Kidney (tissue), 22 donors: ENCODE measurements at places on chromosomes 4 and X. TPM values are rescaled to one million over a fixed set of nuclear protein-coding genes. Genes with fewer than 3 reads are reported as not detected.

ZNF595 gene
- total RNA-seq, result 18.3 TPM

EXOSC9 gene
- total RNA-seq, result 17.6 TPM

FGFR3 gene
- 25.5 TPM for total RNA-seq

DNA sequence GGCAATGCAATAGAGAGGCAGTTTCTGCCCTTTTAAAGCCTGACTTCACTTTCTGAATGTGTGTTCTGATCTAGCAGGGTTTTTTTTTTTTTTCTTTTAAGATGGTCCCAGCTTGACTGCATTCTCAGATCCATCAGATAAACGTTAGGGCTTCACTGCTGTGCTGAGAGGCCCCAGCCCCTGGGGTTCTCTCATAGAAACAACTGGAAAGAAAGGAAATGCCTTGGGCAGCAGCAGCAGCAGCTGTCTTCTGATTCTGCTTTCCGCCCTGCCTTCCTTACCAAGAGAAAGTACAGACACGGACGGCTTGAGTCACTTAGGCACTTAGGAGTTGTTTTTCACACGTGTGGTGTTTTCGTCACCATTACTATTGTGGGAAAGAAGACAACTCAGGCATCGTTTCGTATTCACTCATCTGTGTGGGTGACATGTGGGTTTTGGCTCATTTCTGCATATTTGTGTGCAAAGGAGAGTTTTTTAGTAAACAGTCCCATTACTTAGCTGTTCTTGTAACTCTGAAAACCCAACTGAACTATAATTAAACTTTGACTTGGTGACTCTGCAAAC lies 172.0 kb downstream of the PTTG2 start:
- DNase-seq, result peak; percentile 82

DNA sequence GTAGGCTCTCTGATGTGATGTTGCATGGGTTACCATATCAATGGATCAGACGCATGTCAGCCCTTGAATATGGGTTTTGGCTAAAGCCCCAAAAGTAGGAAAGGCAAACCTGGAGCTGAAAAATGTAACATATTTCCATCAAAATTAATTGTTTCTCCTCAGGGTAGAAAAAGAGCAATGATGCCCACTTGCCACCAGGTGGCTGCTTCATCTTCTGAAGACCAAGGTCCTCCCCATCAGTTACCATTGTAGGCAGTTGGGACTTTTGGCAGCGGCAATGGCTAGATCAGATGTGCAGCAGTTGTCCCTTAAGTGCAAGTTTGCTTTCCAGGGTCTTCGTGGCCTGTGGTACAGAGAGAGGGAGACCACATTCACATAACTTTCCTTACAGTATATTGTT lies 118.2 kb downstream of the NAF1 start:
- DNase-seq, result peak; percentile 10

- DNase-seq, result no peak
These were observed 42.6 kb downstream of the C4orf51 start for GRCh38 chr4:145722561-145722960.

GRCh38 chr4:8841678-8842268 lies 29.9 kb downstream of the HMX1 start:
- DNase-seq, result no peak

DNA sequence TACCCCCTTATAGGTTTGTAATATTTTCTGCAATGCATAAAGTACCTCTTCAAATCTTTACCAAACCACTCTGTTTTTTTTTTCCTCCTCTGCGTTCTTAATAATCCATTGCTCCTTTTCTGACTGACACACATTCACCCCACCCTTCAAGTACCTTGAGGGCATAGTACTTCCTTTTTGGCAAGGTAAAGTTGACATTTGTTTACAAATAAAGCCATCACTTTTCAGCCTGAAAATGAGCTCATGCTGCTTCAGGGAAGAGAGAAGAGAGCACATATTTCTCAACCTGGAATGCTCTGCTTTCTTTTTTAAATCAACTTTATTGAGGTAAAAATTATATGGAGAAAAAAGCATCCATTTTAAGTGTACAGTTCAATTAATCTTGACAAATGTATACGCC lies 113.9 kb downstream of the AGTR2 start:
- no peak for DNase-seq

GRCh38 chr4:152062936-152063620 lies 302.3 kb upstream of the GATB start:
- DNase-seq, result no peak

DNA sequence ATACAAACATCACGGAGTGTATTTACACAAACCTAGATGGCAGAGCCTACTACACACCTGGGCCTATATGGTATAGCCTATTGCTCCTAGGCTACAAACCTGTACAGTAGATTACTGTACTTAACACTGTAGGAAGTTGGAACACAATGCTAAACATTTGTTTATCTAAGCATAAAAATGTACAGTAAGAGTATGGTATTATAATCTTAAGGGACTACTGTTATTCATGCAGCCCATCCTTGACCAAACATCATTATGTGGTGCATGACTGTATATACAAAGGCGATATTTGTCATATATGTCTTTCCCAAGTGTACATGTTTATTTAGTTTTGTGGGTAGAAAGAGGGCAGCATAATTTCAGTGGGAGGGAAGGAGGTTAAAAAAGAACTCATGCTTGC lies 177.7 kb upstream of the FSTL5 start:
- DNase-seq, result no peak
